ENCODE measurements at places on chromosomes 16 and 17.

DNA sequence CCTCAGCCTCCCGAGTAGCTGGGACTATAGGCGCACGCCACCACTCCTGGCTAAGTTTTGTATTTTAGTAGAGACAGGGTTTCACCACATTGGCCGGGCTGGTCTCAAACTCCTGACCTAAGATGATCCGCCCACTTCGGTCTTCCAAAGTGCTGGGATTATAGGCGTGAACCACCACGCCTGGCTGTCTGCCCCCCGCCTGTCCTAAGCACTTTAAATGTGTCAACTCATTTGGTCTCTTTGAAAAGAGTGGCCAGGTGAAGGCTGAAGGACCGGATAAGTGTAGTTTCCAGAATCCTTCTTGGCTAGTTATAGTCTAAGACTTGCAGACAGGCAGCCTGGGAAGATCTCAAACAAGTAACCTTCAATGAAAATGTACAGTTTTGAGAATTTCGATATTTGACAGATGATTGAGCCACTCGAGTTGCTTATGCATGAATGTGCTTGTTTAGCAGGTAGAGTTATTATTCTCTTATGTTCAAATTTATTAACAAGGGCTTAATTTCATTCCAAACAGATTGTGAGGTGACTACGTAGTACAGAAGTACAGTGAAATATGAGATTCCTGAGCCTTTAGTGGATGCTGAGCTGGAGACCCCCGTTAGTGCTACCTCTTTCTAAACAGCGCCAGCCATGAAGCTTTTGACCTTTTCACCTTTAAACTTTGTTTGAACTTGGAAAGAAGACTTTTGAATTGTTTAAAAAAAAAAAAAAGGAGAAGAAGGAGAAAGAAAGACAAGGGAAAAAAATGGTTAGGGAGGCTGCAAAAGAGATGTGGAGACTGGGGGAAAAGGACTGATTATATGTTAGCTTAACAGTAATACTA, 164.4 kb upstream of the TBX2 start:
- no peak for DNase-seq

- DNase-seq = no peak
These were observed 24.3 kb upstream of the C1QL1 start for GRCh38 chr17:44992242-44992939.

DNA sequence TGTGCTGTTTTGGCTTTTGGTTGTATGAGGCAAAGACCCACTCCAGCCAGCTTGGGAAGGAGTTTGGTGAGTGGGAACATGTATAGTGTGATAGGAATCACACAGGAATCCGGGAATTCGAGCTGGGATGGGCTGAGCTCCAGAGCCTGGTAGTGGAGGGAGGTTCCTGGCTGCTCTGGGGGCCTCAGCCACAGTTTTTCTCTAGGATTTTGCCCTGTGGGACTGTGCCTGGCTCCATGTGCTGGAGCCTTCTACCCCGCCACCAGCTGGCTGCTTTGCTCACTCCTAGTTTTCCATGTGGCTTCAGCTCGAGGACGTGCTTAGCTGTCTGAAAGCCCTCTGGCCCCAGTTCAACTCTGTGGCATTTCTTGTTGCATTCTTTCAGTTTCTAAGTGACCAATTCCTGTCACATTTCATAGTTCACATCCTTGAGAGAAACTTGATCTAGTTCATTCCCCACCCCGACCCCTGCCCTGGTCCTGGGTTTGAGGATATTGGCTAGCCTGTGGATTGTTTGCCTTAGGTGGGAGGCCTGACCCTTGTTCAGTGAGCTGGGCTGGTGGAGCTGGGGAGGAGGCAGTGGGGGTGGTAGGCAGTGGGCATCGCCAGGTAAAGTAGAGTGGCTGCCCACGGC, 5.0 kb downstream of the SEC14L1 start:
- no peak for DNase-seq

DNA sequence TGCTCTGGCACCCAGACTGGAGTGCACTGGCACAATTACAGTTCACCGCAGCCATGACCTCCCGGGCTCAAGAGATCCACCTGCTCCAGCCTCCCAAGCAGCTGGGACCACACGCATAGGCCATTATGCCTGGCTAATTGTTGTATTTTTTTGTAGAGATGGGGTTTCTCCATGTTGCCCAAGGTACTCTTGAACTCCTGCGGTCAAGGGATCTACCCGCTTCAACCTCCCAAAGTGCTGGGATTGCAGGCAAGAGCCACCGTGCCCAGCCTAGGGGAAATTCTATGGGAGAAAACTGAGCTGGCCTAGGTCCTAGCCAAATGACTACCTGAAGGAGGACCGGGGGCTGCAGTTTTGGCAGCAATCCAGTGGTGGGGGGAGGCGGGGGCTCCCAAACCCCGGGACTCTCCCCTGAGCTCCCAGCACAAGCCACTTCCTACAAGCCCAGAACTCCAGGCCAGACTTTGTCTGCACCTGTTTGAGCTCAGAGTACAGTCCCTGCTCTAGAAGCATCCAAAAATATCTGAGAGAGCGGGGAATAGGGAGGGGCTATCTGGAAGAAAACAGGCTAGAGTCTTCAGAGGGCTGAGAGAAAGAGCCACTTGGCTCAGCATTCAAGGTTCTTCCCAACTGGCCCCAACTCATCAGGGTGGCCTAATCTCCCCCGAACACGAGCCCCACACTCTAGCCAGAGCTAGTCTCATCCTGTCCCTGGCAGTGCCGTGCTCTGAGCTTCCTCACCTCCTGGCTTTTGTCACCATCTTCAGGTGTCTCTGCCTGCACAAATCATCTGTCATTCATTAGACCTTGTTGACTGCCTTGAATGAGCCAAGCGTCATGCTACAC, 9.1 kb downstream of the SRL start:
- no peak for DNase-seq

- no peak for DNase-seq
These were observed 46.4 kb downstream of the IRF8 start for GRCh38 chr16:85945424-85945751.

GRCh38 chr16:89112377-89113151, 18.9 kb downstream of the ACSF3 start:
- no peak for DNase-seq

GRCh38 chr17:68054296-68054900, 18.9 kb downstream of the KPNA2 start:
- DNase-seq = no peak

GRCh38 chr17:16887523-16888095, 84.3 kb downstream of the TNFRSF13B start:
- no peak for DNase-seq

DNA sequence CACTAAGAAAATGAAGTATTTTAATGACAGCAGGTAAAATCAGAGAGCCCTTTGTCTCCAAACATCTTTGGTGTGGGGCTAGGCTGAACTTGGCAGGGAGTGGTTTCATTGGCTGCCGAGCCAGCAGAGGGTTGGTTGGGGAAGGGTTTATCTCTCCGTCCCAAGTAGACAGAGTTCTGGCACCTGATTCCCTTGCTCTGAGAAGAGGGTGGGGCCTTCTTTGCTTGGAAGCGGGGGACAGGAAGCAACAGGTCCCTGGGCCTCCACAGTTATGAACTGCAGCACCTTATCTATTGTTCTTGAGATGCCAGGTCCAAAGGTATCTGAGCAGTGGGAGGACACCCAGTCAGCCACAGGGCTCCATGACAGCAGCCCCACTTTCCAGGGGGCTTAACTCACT, 12.3 kb upstream of the CDH1 start:
- DNase-seq = no peak

GRCh38 chr17:50566886-50567285, 6.4 kb downstream of the CACNA1G start:
- no peak for DNase-seq

- peak; percentile 8 for DNase-seq
These were observed 67.9 kb downstream of the ZZEF1 start for GRCh38 chr17:4074831-4075495.

GRCh38 chr17:63519972-63520882, 2.9 kb upstream of the KCNH6 start:
- DNase-seq = no peak

- DNase-seq = no peak
These were observed 333 bp upstream of the NOG start for GRCh38 chr17:56593086-56593645.
